ENCODE measurements at places on chromosomes 11 and 22.

DNA sequence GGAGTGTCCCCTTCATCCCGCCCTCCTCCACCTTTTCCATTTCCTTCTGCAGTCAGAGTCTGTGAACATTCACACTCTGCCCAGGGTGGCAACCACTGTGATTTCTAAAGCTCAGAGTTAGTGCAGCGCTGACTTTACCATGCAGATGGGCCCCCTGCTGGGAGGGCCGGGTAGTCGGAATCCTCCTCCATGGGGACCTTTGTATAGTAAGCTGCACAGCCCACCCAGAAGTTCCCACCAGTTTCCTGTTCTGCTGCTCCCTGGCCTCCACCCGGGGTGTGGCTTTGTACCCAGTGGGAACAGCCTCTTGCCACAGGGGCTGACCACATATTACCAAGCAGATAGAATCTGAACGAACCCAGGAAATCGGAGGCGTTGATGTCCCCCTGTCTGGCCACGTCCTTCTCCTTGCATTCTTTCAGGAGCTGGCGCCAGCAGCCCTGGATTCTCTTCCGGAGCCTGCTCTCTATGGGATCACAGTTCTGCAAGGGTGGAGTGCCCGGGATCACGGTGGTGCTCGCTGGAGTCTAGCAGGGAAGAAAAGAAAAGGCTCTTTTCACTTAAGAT lies 125.3 kb downstream of the MPPED1 start:
- H3K27ac ChIP-seq, result no peak overlapping the region
- H3K36me3 ChIP-seq, result no peaks in the 10 kb centered on the region
- peaks cover 3% of the 10 kb centered on the region for H3K27me3 ChIP-seq
- no peaks in the 10 kb centered on the region for H3K4me1 ChIP-seq

DNA sequence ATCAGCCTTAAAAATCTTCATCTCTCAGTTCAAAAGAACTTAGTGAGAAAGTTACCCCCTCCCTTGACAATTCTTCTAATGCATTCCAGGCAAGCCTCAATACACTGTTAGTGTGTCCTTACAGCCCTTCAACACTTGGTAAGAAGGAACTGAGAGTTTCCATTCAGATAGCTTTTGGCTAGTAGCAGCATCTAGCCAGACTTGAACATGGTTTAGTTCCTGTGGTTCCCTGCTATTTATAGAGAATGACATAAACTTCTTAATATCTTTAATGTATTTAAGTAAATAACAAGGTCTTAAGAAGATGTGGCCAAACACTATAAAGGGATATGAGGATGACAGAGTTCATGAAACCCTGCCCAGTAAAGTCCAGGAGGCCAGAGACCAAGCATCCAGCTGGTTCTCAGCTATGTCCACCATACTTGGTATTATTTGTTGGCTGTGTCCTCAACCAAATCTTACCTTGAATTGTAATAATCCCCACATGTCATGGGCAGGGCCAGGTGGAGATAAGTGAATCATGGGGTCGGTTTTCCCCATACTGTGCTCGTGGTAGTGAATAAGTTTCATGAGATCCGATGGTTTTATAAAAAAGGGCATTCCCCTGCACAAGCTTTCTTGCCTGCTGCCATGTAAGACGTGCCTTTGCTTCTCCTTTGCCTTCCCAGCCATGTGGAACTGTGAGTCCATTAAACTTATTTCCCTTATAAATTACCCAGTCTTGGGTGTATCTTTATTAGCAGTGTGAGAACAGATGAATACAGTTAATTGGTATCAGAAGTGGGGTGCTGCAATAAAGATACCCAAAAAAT lies 132.4 kb downstream of the LARGE1 start:
- peaks cover 4% of the 10 kb centered on the region for H3K36me3 ChIP-seq
- no peaks in the 10 kb centered on the region for H3K4me1 ChIP-seq
- no peak overlapping the region for H3K27ac ChIP-seq
- no peak for DNase-seq
- no peaks in the 10 kb centered on the region for H3K27me3 ChIP-seq
- H3K4me3 ChIP-seq, result no peak overlapping the region

- H3K4me3 ChIP-seq, result no peak overlapping the region
- peaks cover 6% of the 10 kb centered on the region for H3K4me1 ChIP-seq
- H3K36me3 ChIP-seq, result peaks cover 14% of the 10 kb centered on the region
- DNase-seq, result no peak
Observed at GRCh38 chr11:77019976-77020595, 14.1 kb upstream of the B3GNT6 start.

DNA sequence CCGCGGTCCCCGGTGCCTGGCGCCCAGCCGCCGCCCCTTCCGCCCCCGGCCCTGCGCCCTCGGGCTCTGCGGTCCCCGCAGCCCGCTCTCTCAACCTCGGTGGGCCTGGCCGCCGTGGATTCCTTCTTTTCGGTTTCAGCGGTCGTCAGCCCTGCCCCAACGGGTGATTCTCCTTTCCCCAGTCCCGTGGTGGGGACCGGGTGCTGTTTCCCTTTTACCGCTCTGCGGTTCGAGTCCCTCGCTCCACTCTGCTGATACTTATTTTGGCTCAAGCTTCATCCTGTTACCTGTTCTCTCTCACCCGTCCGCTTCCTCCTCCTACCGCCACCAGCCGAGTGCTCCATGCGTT lies 494 bp downstream of the ZDHHC5 start:
- peak overlapping the region; percentile 98 for H3K4me3 ChIP-seq
- H3K27me3 ChIP-seq, result no peaks in the 10 kb centered on the region
- peaks cover 41% of the 10 kb centered on the region for H3K4me1 ChIP-seq
- H3K36me3 ChIP-seq, result peaks cover 15% of the 10 kb centered on the region

DNA sequence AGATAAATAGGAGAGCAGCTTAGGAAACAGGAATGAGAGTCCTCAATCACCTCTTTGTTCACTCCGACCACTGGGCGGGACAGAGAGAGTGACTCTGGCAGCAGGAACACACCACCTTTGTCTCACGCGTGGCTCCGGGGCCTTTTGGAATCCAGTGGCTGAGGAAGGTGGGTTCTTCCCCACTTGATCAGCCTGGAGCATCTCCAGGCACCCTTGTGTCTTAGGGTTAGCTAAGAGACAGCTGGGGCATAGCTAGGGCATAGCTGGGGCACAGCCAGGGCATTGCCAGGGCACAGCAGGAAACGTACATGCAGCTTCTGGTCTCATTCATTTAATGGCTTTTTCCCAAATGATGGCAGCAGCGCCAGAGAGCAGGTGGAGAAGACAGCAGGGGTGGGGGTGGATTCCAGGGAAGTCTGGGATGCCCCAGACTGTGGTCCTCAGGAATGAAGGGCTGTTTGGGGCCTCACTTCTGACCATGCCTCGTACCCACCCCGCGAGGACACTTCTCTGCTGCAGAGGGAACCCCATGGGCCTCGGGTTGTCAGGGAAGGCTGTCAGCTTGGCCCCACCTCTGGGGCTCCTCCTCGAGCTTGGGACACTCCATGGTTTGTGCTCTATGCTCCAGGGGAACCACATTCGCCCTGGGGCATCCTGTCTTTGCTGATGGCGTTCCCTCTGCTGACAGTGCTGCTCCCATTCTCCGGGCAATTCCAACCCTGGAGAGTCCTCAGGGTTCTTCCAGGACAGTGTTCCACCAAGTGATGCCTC lies 30.4 kb upstream of the SHANK2 start:
- H3K36me3 ChIP-seq, result no peaks in the 10 kb centered on the region
- no peak overlapping the region for H3K4me3 ChIP-seq
- H3K4me1 ChIP-seq, result no peaks in the 10 kb centered on the region
- DNase-seq, result no peak
- no peak overlapping the region for H3K27ac ChIP-seq

DNA sequence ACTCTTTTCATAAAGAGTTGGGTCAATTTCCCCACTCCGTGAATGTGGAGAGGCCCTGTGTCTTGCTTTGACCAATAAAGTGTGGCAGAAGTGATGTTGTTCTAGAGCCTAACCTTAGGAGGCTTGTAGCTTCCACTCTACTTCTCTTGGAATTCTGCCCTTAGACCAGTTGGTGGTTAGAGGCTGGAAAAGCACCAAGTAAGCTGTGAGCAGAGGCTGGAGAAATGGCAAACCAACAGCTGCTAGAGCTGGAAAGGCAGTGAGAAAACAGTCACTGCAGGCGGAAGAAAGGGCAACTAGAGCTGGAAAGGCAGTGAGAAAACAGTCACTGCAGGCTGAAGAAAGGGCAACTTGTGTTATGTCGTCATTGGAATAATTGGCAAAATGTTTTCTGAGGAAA lies 29.8 kb upstream of the MSANTD2 start:
- no peak for DNase-seq
- H3K4me1 ChIP-seq, result peaks cover 4% of the 10 kb centered on the region
- no peak overlapping the region for H3K4me3 ChIP-seq
- no peaks in the 10 kb centered on the region for H3K36me3 ChIP-seq
- H3K27me3 ChIP-seq, result peaks cover 38% of the 10 kb centered on the region

DNA sequence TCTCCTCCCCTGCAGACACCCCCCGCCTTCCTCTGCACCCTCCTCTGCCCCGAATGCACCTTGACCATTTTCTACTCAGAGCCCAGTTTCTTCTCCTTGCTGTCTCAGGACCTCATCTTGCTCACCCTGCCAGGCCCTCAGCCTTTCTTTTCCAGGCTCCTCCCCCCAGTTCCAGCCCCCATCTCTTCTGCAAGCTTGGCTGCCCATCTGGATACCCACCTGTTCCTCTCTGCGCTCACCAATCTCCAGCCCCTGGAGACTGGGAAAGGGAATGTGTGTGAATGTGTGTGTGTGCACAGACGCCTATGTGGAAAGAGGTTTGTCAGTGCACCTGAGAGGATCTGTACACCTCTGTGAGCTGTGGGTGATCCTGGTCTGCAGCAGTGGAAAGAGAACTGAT lies 36.4 kb downstream of the SLC22A12 start:
- no peaks in the 10 kb centered on the region for H3K36me3 ChIP-seq
- no peaks in the 10 kb centered on the region for H3K27me3 ChIP-seq
- no peak overlapping the region for H3K4me3 ChIP-seq
- no peak for DNase-seq

- H3K4me1 ChIP-seq, result peaks cover 85% of the 10 kb centered on the region
- no peaks in the 10 kb centered on the region for H3K27me3 ChIP-seq
- DNase-seq, result no peak
- H3K36me3 ChIP-seq, result peaks cover 23% of the 10 kb centered on the region
- H3K4me3 ChIP-seq, result peak overlapping the region; percentile 52
- peak overlapping the region; percentile 81 for H3K27ac ChIP-seq
Observed at GRCh38 chr11:3950996-3951660, 95.7 kb downstream of the STIM1 start.

DNA sequence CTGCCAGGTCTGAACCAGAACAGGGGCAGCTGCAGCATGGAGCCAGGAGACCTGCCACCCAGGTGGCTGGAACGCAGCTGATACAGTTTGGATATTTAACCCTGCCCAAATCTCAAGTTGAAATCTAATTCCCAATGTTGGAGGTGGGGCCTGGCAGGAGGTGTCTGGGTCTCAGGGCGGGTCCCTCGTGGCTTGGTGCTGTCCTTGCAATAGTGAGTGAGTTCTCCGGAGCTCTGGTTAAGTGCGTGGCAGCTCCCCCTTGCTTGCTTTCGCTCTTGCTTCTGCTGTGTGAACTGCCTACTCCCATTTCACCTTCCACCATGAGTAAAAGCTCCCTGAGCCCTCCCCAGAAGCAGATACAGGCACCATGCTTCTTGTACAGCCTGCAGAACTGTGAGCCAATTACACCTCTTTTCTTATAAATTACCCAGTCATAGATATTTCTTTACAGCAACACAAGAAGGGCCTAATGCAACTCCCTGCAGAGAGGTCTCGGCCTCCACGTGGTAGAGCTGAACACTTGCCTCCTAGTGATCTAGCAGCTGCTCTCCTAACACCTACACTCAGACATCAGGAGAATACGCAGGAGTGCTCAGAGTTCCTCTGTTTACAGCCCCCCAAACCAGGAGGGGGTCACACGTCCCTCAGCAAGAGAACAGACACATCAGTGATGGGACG lies 203.7 kb downstream of the CTTN start:
- H3K27ac ChIP-seq, result no peak overlapping the region
- H3K4me1 ChIP-seq, result no peaks in the 10 kb centered on the region
- peaks cover 9% of the 10 kb centered on the region for H3K27me3 ChIP-seq
- no peak for DNase-seq
- H3K36me3 ChIP-seq, result no peaks in the 10 kb centered on the region

GRCh38 chr11:37689951-37690350 lies 1091.9 kb upstream of the RAG2 start:
- no peaks in the 10 kb centered on the region for H3K27me3 ChIP-seq
- no peaks in the 10 kb centered on the region for H3K4me1 ChIP-seq
- no peaks in the 10 kb centered on the region for H3K36me3 ChIP-seq
- no peak overlapping the region for H3K4me3 ChIP-seq

GRCh38 chr11:126062679-126063506 lies at the start of gene CDON:
Gene CDON, minus strand, starts transcription at chr11:126062866. Its CDS starts 39,390 bp downstream, at chr11:126023476.
- DNase-seq, result peak; percentile 96
- H3K27ac ChIP-seq, result peak within 1 kb of the TSS; percentile 96
- peak within 1 kb of the TSS; percentile 84 for H3K4me3 ChIP-seq
- peaks cover 4% of the 10 kb centered on the region for H3K4me1 ChIP-seq

GRCh38 chr11:128582496-128583366 lies 4.6 kb downstream of the ETS1 start:
- peak overlapping the region; percentile 53 for H3K4me3 ChIP-seq
- peaks cover 4% of the 10 kb centered on the region for H3K36me3 ChIP-seq
- H3K4me1 ChIP-seq, result peaks cover 29% of the 10 kb centered on the region

DNA sequence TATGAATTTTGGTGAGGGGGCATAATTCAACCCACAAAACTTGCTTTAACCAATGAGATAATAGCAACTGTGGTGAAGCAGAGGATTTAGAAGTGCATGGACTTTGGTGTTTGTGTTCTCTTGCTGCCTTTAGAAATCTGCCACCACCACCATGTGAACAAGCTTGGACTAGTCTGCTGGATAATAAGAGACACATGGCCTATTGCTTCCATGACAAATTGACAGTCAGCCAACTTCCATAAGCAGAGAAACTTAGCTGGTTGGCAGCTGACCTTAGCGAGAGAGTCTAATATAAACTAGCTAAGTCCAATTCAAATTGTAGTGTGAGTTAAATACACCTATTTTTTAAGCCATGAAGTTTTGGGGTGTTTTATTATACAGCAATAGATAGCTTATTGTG lies 482.1 kb upstream of the ANO5 start:
- no peak overlapping the region for H3K27ac ChIP-seq
- H3K4me3 ChIP-seq, result no peak overlapping the region
- H3K27me3 ChIP-seq, result no peaks in the 10 kb centered on the region
- no peaks in the 10 kb centered on the region for H3K4me1 ChIP-seq
- DNase-seq, result no peak

DNA sequence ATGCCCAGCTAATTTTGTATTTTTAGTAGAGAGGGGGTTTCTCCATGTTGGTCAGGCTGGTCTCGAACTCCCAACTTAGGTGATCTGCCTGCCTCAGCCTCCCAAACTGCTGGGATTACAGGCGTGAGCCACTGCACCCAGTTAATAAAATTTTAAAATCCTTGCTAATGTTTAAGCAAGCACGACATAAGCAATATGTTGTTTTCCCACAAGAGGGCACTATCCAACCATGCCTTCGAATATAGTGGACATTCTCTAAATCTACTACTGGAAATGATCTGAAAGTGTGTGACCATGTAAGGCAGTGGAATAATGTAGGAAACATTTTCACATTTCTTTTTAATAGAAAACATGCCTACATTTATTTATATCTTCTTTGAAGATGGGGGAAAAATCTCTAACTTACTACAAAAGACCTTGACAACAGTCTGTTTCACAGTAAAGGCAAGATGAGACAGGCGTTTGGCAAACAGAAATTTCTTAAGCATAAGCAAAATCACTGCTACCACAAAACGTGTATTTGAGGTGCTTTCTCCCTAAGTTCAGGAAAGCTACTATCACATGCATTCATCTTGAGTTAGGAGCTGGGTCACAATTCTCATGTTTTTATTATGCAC lies 38.2 kb downstream of the PITPNB start:
- peaks cover 17% of the 10 kb centered on the region for H3K4me1 ChIP-seq
- no peak overlapping the region for H3K27ac ChIP-seq
- peaks cover 3% of the 10 kb centered on the region for H3K36me3 ChIP-seq
- DNase-seq, result no peak
- no peak overlapping the region for H3K4me3 ChIP-seq
